ENCODE measurements at places on chromosomes 16 and 17. TPM values are rescaled to one million over a fixed set of nuclear protein-coding genes. Genes with fewer than 3 reads are reported as not detected.
A peak's percentile ranks its signal among the peaks of the same experiment; 100 is the strongest.

- no peak for DNase-seq
These were observed 42.2 kb downstream of the TIMM22 start for GRCh38 chr17:1039123-1039507.

DNA sequence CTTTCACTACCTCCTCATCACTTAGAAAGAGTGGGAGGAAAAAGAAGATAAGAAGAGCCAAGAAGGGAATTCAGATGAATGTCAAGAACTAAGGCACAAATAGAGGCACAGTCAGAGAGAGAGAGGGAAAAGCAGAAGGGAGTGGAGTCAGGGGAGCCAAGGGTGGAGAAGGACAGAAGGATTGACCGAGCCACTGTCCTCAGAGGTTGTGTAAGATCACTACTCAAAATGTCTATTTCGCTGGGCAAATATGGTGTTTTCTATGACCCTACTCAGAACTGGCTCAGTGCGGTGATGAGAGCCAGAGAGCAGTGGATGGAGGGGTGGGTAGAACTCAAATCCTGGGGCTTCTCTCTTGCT is 139.2 kb upstream of the HS3ST2 start:
- no peak for DNase-seq

Gene KCNAB3
- 2.7 TPM for total RNA-seq

GRCh38 chr16:51049678-51050376 is 101.2 kb downstream of the SALL1 start:
- no peak for DNase-seq

Gene SLC38A8
- not detected for total RNA-seq

DNA sequence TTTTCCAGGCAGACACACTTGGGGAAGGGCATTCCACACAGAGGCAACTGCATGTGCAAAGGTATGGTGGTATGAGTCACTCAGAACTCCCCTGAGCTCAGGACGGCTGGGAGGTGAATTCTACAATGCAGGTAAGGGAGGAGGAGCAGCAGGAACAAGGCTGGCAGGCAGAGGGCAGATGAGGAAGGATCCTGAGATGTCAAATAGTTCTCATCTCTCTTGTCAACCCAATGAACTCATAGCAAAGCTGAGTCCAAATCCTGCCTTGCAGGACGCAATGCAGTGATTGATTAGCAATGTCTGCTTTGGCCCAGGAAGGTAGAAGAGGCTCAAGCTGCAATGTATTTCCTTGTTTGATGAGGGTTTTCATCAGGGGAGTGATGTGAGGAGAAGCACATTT is 243.5 kb downstream of the XYLT1 start:
- no peak for DNase-seq

- peak; percentile 72 for DNase-seq
These were observed 17.0 kb downstream of the GJD3 start for GRCh38 chr17:40347319-40348135.

Gene CCL22
- total RNA-seq = not detected

GRCh38 chr17:76314392-76315227 is 6.5 kb upstream of the QRICH2 start:
- no peak for DNase-seq

Gene NFATC3
- 59.7 TPM for total RNA-seq

Data from ovary (tissue), 10 donors.